ENCODE measurements at places on chromosomes 13 and 19.

DNA sequence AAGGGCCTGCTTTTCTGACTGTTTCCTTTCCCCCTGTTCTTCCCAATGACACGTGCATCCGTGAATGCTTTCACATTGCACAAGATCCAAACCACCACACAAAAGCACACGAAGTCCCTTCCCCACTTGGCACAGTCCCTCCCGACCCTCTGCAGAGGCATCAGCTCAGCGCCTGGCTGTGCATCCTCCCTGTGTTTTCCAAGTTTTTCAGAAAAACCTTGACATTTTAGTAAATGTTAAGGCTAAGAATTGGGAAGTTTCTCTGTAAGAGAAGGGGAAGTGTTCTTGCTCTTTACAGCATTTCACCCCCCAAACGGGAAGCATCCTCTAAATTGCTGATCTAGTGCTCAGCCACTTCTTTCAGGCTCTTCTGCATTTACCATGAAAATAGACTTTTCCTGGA lies 94.5 kb upstream of the TM9SF2 start:
- DNase-seq = no peak

GRCh38 chr19:28492201-28492600 lies 720.8 kb downstream of the UQCRFS1 start:
- DNase-seq = no peak

DNA sequence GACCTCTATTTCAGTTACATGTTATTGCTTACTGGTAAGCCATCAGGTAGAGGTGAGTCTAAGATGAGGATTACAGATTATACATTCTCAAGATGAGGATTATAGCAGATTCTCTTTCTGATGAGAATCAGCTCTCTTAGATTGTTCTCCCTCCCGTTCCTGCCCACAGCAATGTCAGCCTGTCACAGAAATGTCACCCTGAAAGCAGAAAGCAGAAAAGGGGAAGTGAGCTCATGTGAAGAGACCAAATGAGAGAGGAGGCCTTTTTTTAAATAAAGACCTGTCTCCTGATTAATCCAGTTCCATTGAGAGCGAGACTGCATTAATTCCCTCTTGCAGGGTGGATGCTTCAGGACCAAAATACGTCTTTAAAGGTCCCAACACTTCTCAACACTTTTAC lies 445.6 kb downstream of the KCTD12 start:
- no peak for DNase-seq

GRCh38 chr13:112997188-112998130 lies 28.4 kb downstream of the MCF2L start:
- no peak for DNase-seq

GRCh38 chr13:94608586-94608985 lies 6.9 kb downstream of the GPR180 start:
- DNase-seq = no peak

DNA sequence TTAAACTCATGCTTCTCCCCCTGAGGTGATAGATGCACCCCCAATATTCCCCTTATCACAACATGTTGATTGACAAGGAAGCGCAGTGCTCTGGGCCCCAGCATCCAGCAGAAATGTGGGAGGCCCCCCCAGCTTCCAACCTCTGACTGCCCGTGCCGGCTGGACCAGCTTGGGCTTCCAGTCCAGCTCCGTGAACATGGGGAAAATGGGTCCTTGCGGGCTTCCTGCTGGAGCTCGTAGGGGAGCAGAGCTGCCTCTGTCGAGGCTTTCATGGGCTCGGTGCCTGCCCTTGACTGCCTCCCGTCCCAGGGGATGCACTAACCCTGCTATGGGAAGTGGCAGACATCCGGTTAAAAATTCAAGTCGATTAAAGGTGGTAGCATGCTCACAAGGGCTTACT lies 188.9 kb downstream of the COL4A1 start:
- DNase-seq = no peak

All from sciatic nerve (tissue), 2 donors.